Activated T-cell treated with anti-CD3 and anti-CD28 coated beads, Interleukin-2, amount 50 U/mL, for 24 hours (primary cell): ENCODE measurements at places on chromosomes 2 and 18.

GRCh38 chr2:174486563-174487107, at the start of gene GPR155:
GPR155 (minus strand) TSS chr2:174487029; CDS start chr2:174481956, 5,073 bp downstream.
- no peak for DNase-seq

GRCh38 chr18:42268798-42269197, 313.8 kb downstream of the PIK3C3 start:
- DNase-seq = no peak

GRCh38 chr18:8982416-8983183, 119.9 kb upstream of the NDUFV2 start:
- DNase-seq = no peak

DNA sequence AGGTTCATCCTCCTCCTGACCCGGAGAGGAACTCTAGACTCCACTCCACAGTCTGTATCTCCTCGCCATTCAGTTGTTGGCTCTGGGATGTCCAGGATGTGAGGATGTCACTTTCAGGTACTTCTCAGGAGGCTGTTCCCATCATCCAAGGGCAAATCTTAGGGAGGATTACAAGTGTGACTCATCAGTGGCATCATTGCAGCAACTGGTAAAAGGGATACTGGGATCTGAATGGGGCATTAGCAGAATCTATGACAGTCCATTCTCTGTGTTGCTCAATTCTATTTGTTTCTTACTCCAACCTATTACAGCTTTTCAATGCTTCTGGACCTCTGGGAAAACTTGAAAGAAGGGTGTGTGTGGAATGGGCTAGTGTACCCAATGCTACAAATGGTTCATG, 81.5 kb upstream of the FN1 start:
- no peak for DNase-seq

DNA sequence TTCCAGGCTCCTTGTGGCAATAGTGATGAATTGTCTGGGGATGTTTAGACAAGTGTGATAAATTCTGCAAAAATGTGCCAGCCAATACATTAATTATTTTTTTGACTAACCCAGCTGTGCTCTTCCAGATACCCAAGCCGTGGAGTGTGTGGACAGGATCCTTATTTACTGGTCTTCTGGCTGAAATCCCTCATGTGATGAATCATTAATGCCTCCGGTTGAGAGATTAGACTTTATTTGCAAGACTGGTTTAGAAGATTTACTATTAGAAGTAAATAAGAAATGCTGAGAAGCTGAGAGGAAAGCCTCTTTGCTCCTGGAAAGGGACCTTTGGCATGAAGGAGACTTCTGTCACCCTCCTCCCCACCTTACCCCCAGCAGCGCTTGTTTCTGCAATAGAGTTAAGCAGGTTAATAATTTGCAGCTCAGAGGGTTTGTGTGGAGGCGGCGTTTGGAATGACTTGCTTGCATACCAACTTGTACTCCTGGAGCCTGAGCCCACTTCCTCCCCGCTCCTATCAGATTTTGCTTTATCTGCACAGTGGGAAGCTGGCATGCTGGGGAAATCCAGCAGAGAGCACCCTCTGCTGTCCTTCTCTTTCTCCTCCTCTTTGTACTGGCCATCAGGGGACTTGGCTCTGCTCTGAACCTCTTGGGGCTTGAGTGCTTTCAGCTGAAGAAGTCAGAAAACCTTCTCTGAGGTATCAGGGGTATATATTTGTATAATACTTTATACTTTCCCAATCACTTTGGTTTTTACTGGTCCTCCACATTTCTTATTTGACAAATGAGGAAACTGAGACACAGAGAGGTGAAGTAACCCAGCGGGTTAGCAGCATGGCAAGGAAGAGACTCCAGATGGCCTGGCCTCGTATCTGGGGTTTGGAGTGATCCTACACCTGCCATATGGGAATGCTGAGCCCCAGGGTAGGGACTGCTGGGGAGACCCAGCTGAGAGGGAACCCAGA, 16.3 kb downstream of the SLC3A1 start:
- DNase-seq = no peak

DNA sequence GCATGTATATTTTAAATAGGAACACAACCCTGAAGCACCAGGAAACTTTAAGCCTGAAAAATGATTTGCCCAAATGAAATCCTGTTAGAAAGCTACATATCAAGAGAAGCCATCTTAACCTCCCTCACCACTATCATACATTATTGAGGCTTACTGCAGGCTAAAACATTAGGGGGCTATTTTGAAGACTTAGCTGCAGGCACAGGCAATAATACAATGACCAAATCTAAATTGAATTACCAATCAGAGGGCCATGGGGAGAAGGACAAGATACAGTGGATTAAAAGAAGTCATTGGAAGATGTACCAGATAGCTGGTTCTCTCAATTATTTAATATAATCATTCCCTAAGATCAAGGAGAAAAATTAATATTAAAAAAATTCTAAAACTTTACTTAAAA, 73.7 kb downstream of the THADA start:
- no peak for DNase-seq

DNA sequence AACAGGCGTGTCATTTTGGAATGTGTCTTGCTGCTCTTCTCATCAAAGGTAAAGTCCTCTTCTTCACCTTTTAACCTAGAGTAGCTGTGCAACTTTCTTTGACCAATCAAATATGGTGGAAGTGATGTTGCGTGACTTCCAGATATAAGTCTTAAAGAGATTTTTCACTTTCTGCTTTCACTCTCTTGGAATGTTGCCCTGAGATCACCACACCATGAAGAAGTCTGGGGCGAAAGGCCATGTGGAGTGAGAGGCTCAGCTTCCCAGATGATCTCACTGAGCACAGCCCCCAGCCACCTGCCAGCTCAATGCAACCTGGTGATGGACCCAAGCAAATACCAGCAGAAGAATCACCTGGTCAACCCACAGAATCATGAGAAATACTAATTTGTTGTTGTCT, 7.1 kb upstream of the GALNT3 start:
- DNase-seq = no peak

- DNase-seq = no peak
Measured at GRCh38 chr18:36284671-36285295, 12.7 kb upstream of the FHOD3 start.

DNA sequence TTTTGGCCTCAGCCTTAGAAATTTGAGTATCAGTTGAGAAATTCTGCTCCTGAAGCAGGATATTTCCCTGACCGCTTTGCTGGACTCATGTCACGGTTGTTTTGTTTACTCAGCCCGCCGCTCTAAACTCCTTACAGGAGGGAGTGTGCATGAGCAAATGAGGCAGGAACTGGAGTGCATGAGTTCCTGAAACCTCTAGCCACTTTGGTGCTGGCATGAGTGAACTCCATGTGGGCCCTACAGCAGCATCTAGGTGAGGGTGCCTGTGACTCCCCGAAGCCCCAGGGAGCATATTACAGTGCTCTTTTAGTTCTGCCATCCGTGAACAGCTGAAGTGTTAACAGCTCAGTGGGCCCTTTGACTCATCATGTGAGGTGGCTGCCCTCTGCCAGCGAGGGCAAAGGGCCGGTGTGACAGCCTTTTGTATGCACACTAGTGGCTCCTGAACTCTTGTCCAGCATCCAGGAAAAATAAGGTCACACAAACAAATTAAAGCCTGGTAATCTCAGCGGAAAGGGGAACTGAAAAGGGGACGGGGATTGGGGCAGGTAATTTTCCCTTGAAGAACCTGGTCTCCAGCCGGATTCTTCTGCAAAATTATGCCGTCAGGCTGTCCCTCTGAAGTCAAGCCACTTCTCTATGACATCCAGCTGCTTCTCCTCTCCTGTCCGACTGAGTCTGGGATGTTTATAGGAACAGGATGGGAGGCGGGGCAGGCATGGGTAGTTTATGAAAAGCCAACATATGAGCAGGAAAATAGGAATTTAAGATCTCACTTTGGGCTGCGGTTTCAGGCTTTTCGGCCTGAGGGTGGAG, 1668.7 kb downstream of the SUCLG1 start:
- no peak for DNase-seq

DNA sequence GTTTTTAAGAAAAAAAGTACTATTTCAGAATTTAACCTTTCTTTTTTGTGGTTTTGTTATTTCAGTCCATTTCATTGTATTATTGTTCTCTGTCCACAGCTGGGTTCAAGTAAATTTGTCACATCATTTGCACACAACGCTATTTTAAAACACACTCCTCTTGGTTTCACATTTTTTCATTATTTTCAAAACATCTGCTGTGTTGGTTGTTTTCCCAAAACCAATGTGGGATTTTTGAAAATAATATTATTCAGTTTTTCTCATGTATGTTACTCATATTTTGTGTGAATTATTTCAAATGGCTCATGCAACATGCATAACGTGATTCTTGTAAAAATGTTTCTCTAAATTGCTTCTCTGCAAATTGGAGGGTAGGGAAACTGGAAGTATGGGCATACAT, 589.2 kb downstream of the METTL4 start:
- no peak for DNase-seq

DNA sequence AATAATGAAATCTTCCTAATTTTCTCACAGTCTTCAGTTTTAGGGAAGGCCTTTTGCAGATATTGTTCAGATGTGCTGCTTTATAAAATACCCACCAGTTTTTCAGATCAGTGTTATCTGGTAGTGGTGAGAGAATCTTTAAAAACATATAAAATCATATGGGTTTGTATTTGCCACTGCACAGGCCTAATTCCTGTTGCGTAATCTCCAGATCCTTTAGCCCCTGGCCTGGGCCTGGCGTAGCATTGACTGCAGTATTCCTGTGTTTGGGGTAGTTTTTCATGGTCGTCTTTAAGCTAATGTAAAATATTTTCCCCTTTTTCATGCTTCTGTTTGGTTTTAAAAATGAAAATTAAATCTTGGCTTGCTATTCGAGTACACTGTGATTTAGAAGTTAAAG, 43.2 kb downstream of the TSHZ1 start:
- DNase-seq = no peak

DNA sequence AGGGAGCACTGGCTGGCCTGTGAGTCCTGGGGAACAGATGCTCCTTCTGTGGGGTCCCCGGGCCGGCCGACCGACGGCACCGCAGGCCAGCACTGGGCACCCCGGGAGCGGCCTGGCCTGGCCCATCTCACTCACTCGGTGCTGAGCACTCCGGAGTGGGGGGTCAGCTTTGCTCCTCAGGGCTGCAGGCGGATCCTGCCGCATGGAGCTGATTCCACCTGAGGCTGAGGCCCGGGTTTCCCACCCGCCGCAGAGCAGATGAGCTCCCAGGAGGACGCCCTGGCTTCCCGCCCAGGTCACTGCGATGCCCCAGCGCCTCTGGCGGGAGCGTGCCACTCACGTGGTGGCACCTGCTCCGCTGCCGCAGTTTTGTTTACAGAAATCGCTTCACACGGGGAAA, 418.6 kb downstream of the GALR1 start:
- no peak for DNase-seq

DNA sequence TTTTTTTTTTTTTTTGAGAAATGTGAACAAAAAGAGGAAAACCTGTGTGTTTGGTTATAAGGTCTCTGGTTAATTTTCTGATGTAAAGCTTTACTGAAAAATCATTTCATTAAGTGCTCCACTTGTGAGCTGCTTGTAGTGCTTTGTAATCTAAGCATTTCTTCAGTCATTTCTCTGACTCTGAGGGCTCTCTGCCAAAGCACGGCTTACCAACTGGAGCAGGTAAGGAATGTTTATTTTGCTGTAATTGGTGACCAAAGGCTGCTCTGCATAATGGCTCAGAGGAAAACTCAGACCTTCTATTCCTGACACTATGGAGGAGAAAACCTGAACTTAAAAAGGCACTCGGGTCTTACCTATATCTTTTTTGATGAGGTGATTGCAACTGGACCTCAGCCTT, 848.8 kb downstream of the MBD2 start:
- no peak for DNase-seq

DNA sequence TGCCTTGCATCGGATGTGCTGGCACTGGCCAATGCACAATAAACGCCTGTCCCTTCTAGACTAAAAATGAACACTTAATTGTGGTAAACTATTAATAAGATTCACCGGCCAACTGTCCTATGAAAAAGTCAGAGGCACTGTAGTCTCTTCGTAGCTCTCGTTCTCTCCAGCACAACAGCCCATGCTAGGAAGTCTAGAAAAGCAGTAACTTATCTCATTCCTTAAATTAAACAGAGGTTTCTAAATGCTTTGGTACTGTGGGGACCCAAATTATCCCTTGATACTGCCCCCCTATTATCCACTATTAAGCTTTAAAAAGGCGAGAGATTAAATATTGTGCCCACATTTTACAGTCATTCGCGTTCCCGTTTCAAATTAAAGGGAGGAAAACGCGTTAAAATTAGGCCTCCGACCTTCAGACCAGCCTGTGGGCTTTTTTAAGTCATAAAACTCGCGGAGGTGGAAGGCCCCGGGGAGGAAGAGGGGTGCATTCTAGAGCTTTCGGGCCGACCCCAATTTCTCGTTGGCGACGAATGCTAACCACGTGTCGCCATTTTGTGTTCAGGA, 1.5 kb upstream of the PCBP1 start:
- DNase-seq = no peak

GRCh38 chr18:73980289-73980979, 167.2 kb downstream of the FBXO15 start:
- DNase-seq = no peak

DNA sequence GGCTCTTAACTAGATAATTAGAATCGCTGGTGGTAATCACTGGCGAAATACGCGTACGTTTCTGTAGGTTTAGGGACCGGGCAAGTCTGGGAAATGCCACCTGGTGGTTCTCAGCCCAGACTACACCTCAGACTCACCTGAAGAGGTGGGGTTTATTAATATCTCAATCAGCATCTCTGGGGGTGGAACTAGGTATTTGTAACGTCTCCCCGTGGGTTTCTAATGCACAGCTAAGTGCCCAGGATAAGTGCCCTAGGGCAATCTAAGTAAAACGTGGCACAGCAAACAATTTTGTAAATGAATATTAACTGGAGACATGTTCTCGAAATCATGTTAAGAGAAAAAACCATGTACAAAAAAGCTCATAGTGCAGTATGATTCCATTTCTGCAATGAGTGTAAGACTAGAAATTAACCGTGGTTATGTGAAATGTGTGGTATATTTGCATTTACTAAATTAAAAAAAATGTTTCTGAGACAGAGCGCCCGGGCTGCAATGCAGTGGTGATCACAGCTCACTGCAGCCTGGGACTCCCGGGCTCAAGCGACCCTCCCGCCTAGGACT, 760 bp upstream of the CNOT11 start:
- DNase-seq = no peak

DNA sequence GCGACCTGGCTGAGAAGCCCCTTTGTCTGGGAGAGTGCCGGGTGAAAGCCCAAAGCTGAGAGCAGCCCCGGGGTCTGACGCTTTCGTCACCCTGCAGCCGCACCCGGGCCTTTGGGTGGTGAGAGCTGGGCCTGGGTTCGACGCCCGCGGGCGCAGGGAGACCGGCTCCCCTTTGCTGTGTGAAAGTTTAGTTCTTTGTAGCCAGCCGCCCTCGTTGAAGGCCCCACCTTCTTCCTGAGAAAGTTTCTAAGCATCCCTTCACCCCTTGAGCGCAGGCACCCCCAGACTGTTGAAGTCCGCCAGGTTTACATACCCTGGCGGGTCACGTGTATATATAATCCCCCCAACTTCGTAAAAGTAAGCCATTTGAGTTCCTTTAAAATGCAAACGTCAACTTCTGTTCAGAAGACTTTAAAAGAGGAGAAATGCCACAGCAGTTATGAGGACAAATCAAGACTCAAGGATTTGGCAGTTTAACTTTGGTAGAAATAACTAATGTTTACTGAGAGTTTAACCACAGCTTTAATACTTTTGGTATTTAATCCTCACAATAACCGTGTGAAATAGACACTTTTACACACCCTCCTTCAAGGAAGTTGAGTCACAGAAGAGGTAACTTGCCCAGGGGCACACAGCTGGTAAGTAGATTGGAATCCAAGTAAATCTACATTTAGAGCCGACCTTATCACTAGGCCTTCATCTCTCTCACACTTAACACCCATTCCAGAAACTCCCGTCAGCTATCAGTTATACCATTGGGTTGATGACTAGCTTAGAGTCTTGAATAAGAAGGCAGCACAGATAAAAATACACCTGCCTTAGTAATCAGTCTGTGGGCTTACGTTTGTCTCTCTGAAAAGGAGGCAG, 1.1 kb upstream of the MBOAT2 start:
- DNase-seq = no peak
